ENCODE measurements at places on chromosomes 11 and 22.
A peak's percentile ranks its signal among the peaks of the same experiment; 100 is the strongest.

DNA sequence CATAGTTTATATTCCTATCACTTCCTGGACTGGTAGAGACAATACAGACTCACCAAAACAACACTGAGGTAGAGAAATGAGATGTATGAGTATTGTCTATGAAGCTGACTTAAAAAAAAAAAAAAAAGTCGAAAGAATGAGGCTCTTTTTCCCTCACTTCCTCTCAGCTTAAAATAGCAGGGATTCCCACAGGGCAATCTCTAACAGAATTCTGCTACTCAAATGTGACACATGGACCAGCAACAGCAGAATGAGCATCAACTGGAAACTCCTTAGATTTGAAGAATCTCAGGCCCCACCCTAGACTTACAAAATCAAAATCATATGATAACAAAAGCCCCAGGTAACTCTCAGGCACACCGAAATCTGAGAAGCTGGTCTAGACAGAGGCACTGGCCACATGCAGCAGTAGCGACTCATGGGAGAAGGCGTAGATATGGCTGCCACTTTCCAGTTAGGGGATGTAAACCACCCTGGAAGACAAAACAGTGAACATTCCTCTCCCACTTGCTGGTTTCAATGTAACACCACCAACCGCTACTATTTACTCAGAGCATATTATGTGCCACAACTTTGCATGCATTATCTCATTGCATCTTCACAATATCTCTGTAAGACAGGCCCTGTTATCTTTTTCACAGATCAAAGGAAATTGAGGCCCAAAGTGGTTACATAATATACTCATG, 128.0 kb downstream of the RBFOX2 start:
- DNase-seq = no peak

DNA sequence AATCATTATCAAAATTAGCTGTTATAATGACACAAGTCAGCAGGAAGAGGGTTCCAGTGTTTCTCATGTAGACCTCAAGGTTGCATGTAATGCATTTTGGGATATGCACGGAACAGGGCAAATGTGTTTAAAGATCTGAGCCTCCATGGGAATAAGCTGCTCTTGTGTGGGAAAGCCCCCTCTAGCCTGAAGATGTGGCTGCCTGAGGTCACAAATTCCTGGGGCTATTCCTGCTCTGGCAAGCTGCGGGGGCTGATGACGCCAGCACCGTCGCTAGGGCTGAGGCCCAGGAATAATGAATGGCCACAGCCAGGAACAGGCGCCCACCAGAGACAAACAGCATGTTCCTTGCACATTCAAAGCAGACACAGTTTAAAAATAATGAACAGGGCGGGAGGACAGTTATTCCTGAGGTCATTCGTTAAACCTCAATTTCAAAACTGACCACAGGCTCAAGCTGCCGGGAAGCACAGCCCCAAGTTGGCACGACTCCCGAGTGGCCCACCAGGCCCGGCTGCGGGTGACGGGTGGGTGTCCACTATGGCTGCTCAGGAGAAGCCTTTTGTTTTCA, 11.7 kb downstream of the OSBPL5 start:
- no peak for DNase-seq

DNA sequence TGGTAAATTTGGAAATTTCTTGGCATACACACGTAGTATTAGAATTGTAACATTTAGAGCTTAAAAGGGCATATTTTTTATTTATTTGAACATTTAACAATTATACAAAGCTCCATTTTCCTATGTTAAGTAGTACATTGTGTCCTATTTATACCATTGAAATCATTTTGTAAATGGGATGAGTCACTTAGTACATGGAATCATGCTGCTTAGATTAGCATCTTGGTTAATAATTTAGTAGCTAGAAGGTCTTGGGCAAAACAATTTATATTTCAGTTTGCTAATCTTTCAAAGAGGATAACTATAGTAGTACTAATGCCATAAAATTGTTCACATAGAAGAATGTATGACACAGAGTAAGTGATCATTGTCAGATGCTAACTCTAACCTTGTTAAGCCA, 450.1 kb upstream of the LUZP2 start:
- DNase-seq = no peak

- DNase-seq = no peak
Measured at GRCh38 chr22:36364255-36365019, 23.3 kb downstream of the MYH9 start.

GRCh38 chr11:103651341-103651998, 385.0 kb upstream of the DDI1 start:
- no peak for DNase-seq

- peak; percentile 85 for DNase-seq
Measured at GRCh38 chr11:69915501-69916250, 96.5 kb upstream of the FGF3 start.

DNA sequence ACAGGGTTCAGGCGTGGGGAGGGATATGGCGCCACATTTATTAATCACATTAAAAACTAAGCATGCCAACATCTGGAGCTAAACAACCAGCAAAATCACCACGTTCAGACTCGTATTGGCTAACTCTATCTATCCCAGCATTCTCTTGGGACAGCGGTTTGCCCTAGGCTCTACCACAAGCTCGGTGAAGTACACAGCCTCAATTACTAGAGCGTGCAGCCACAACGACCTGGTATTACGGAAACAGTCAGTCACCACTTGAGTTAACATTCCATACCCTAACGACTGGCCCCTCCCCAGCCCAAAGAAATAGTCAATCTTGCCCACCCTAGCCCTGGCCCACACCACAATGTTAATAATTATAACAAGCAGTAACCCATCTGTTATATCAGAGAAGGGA, 32.1 kb downstream of the APOL5 start:
- DNase-seq = no peak

DNA sequence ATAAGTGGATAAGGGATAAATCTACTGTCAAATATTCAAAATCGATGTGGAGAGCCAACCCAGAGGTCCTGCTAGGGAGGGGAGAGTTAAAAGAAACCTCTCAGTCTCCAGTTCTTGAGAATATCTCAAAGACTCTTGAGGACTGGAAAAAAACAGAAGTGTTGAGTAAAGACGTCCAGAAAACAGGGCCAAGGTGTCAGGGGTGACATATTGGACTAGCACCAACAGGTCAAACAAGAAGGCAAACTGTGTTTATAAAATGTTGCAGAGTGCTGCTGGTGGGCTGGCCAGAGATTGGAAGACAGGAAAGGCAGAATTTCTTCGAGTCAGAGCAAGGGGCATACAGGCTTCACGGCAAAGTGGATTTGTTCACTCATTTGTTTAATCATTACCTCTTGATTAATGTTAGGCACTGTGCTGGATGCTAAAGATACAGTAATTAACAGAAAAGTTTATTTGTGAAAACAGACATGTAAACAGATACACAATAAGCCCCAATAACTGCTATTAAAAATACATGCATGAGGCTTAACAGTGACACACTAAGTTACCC, 33.7 kb upstream of the SMPD1 start:
- DNase-seq = no peak

- DNase-seq = no peak
Measured at GRCh38 chr22:19218541-19219233, 40.2 kb upstream of the SLC25A1 start.

- DNase-seq = no peak
Measured at GRCh38 chr11:75873417-75874221, 58.6 kb downstream of the UVRAG start.

DNA sequence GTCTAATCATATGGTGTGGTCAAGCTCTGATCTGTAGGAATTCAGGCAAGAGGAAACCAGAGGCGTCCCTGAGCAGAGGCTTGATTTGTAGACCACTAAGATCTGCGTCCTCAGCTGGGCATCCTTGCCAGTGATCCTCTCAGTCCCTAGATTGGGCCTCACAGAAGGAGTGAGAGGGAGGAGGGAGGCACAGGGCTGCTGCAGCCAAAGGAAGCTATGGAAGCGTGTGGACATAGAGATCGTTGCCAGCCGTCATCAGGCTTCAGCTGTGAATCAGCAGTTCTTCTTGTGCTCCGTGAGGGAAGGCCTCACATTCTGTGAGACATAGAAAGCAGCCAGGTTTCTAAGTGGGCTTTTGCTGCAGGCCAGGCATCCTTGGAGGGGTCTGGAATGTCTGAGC, 254.6 kb upstream of the KIRREL3 start:
- DNase-seq = no peak

GRCh38 chr11:128552783-128553661, 34.3 kb downstream of the ETS1 start:
- no peak for DNase-seq

GRCh38 chr11:3885855-3886254, 30.4 kb downstream of the STIM1 start:
- no peak for DNase-seq

- no peak for DNase-seq
Measured at GRCh38 chr22:24162436-24162835, 18.9 kb upstream of the SUSD2 start.

- no peak for DNase-seq
Measured at GRCh38 chr22:24244144-24244787, 616 bp downstream of the GGT5 start.

DNA sequence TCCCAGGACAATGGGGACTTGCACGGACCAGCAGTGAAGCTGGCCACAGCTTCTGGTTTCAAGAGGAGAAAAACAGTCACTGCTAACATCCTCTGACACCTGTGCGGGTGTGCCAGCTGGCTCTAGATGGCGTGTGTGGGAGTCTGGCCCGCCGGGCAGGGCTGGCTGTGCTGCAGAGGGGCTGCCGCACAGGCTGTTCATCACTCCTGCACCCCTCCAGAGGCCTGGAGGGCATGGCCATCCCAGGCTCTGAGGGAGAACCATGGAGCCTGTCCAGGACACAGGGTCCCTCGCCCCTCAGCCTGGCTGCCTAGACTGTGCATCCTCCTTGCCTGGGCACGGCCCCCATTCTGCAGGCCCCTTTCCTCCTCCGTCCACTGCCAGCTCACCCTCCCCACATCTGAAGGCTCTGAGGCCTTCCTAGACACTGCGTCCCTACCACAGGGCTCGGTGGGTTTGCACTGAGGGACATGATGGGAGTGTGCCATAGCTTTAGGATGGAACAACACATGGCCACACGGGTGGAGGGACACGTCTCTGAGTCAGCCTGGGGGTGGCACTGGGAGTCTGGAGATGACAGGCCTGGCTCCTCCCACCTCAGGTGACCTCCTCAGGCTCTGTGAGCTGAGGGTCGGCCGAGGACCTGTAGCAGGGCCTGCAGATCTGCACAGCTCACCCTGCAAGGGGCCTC, 42.1 kb upstream of the GNB1L start:
- DNase-seq = no peak

DNA sequence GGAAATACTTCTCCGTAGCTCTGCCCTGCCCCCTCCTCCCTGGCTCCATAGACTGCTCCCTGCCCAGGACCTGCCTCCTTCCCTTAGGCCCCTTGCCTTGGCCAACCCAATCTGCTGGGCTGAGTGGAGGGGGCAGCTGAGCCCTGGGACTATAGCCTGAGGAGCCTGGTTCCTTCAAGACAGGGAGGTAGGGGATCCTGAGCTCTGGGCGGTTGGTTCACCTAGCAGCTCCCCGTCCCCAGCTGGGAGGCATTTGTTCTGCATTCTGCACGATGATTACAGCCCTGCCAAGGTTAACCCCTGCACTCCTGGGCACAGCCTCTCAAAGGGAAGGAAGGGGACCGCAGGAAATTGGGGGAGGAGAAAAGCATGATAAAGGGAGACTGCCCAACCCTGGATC, 3.6 kb upstream of the CDC42EP1 start:
- no peak for DNase-seq

- no peak for DNase-seq
Measured at GRCh38 chr11:78253797-78254196, 65.1 kb downstream of the USP35 start.

DNA sequence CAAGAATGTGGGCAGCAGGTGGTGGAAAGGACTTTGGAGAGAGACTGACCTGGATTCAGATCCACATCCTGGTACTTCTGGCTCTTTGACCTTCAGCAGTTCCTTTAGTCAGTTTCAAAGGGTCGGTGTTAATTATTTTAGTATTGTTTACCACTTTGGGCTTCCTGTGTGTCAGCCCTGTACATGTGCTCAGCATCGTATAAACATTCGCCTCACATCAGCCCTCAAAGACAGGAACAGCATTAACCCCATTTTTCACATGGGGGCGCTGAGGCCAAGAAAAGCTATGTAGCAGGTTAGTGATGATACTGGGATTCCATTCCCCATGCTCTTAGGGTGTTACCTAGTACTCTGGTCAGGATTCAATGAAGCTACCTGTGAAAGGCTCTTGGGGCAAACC, 72.1 kb upstream of the YWHAH start:
- DNase-seq = no peak

DNA sequence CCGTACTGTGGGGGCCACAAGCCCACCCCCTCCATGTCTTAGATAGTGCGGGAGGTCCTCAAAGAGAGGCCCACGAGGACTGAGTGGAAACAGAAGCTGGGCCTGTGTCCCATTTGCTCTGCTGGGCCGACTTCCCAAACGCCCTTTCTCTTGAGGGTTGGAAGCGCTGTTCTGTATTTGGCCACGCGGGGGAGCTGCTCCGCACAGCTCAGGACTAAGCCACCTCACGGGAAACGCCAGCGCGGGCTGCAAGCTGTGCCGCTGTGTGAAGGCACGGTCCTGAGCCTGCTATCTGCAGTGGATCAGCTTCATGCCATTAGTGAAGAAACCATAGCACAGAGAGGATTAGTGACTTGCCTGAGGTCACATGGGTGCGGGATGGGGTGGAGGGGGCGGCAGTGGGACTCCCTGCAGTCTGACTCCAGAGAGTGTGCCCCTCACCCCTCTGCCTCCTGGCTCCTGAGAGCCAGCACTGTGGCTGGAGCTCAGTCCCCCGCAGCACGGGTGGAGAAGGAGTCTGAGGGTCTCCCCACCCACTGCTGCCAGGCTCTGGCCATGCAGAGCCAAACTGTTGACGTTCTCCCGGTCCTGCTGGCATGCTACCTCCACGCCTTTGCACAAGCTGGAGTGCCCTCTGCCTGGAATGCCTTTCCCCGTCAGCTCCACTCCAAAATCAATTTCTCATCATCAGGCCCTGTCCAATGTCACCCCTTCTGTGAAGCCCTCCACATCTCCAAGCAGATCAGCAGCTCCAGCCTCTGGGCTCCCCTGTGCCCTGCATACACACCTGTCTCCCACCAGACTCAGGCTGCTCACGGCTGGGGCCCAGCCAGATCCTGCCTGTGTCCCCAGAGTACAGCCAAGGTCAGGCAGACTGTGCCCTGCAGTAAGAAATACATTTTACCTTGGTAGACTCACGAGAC, 51.5 kb upstream of the LRRC32 start:
- DNase-seq = peak; percentile 92

DNA sequence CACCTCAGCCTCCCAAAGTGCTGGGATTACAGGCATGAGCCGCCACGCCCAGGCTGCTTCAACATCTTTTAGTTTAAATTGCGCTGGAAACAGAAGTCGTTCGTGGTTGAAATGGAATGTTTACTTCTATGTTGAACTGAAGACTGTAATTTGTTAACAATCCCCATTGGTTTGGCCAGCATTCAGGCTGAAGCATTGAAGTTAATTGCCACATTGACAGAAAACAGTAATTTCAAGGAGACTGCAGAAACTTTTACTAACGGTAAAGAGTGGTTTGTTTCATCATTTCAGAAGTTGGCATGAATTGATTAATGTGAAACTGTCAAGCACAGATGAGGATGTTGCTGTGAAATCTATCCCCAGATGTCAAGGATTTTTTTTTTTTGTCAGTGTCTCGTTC, 14.2 kb downstream of the AP5B1 start:
- DNase-seq = no peak

GRCh38 chr11:98069861-98070260, 950.9 kb upstream of the CNTN5 start:
- no peak for DNase-seq

- no peak for DNase-seq
Measured at GRCh38 chr22:50299785-50300619, 7.4 kb downstream of the PLXNB2 start.
